Erythroblast (primary cell): ENCODE measurements at places on chromosomes 2 and 18.

- no peak for DNase-seq
Observed at GRCh38 chr2:6184532-6185292, 492.5 kb downstream of the SOX11 start.

DNA sequence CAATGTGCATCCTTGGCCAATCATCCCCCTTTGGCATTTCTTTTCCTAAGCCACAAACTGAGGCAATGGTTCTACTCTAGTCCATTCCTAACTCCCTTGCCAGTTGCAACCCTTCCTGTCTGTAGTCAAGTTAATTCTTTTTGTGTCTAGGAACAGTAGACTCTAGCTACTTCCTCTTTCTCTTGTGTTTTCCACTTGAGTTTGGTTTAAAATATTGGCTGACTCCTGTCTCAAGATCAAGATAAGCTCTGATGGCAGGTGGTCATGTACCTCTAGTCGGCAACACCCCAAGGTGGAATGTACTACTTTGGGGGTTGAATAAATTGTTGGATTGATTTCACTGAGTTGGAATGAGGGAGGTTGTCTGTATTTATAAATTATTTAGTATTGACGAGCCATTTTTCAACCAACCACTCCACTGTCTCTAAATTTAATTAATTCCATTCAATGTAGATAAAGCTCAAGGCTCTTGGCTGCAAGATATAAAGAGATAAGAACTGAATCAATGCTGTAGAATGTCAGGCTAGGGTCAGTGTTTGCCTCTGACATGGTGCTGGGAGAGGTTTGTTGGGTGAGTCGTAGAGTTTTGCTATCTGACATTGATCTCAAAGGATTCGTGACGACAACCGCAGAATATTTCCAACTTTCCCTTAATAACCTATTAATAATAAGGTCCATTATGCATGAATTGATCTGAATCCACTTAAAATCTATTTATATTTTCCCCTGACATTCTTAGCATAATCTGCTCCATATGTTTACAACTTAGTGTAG lies 188.7 kb upstream of the APCDD1 start:
- DNase-seq: no peak

GRCh38 chr2:46471-47345 lies at the start of gene FAM110C:
FAM110C (minus strand) TSS chr2:46505; CDS start chr2:46385, 120 bp downstream.
- no peak for DNase-seq

- no peak for DNase-seq
Observed at GRCh38 chr2:16974688-16975087, 309.1 kb upstream of the CYRIA start.

- DNase-seq: no peak
Observed at GRCh38 chr2:2826621-2827020, 495.5 kb upstream of the MYT1L start.

DNA sequence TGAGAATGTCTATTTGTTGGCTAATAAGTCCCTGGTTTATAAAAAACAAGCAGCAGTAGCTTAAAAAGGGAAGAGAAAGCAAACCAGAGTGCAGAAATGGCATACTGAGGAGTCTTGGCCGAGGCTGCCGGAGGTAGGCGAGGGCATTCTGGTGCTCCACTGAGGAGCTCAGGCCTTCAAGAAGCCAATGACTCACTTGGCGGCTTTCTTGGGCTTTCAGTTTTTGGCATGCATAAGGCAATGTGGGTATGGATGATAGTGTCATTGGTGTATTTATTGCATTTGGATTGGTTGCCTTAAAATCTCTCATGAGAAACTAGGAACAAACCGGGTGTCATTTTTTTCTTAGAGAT lies 119.6 kb upstream of the ARL5A start:
- peak; percentile 8 for DNase-seq

- no peak for DNase-seq
Observed at GRCh38 chr2:223909001-223909741, 36.0 kb downstream of the WDFY1 start.

DNA sequence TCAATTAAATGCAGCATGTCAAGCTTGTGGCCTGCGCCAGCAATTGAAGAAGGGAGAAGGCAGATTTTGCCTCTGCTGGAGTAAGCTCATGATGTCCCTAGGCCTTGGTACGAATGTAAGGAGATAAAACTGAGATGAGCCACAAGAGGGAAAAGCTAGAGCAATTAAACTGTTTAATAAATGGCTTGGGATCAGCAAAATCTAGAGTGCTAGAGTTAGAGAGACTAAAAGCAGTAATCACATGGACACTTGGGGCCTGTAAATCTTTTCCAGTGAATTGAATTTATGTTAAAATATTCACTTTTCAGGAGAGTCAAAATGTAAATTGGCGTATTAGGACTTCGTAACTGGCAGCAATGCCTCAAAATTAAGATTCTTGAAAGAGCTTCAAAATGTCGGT lies 86.2 kb downstream of the CDK15 start:
- no peak for DNase-seq

- DNase-seq: no peak
Observed at GRCh38 chr2:122754561-122754960, 999.1 kb downstream of the TSN start.

DNA sequence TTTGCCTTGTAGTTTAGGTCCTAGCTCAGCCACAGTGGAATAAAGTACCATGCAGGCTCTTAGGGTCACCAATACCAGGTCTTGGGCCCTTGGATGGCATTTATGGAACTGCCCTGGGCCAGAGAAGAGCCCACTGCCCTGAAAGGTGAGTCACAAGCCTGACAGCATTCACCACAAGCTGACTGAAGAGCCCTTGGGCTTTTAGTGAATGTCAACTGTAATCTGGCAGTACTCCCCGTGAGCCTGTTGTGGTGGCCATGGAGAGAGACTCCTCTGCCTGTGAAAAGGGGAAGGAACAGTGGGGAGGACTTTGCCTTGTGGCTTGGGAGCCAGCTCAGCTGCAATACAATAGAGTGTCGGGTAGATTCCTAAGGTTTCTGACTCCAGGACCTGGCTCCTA lies 1389.7 kb downstream of the DSC3 start:
- DNase-seq: no peak

DNA sequence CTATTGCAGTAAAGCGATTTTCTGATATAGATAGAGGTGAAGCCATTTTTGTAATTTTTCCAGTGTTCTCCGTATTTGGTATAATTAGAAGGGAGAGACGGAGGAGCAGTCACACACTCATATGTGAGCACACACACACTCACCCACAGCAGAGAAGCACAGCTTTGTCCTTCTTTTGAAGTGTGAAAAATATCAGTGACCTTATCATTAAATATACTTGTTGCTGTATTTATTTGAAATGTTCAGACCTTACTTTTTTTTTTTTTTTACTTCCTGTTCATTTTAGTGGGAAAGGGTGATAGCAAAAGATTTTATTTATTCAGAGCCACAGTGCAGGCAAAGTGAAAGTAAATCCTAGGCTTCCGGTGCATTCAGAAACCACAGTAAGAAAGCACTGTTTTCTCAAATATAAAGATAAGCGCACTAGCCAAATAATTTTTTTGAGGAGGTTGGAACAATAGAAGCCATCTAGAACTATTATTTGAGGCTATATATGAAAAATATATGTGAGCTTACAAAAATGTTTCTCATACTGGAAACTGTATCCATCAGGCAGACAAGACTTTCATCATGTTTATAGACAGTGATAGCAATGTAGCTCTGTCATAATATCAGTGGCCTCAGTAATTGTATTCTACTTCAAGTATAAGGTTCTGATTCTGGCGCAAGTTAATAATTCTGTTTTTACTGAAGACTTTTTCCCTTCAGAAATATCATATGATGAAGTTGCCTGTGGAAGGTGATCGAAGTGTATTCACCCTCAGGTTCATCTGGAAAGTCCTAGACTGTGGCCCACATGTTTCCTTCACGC lies 37.2 kb downstream of the TSHZ1 start:
- peak; percentile 18 for DNase-seq

GRCh38 chr18:46555213-46555612 lies 101.8 kb downstream of the LOXHD1 start:
- DNase-seq: no peak

GRCh38 chr2:37558623-37559022 lies 112.8 kb downstream of the CDC42EP3 start:
- no peak for DNase-seq

- no peak for DNase-seq
Observed at GRCh38 chr2:36404754-36405153, 49.2 kb downstream of the CRIM1 start.

- DNase-seq: no peak
Observed at GRCh38 chr2:229836847-229837246, 85.0 kb downstream of the TRIP12 start.

GRCh38 chr18:59575995-59576394 lies 121.2 kb downstream of the CCBE1 start:
- DNase-seq: no peak

GRCh38 chr2:51151490-51152140 lies 119.7 kb upstream of the NRXN1 start:
- no peak for DNase-seq
